DMS 273 treated with DMSO at 0.1 percent for 48 hours (cell line): ENCODE measurements at places on chromosomes 16 and 17.

- DNase-seq, result no peak
Observed at GRCh38 chr17:32803544-32803943, 73.4 kb downstream of the MYO1D start.

- DNase-seq, result no peak
Observed at GRCh38 chr16:30756781-30757100, 5.1 kb downstream of the CFAP119 start.

GRCh38 chr16:72978212-72978611 lies 69.7 kb downstream of the ZFHX3 start:
- DNase-seq, result no peak

GRCh38 chr16:11610580-11610979 lies 23.9 kb upstream of the LITAF start:
- no peak for DNase-seq
